ENCODE measurements at places on chromosomes 1 and 21.

DNA sequence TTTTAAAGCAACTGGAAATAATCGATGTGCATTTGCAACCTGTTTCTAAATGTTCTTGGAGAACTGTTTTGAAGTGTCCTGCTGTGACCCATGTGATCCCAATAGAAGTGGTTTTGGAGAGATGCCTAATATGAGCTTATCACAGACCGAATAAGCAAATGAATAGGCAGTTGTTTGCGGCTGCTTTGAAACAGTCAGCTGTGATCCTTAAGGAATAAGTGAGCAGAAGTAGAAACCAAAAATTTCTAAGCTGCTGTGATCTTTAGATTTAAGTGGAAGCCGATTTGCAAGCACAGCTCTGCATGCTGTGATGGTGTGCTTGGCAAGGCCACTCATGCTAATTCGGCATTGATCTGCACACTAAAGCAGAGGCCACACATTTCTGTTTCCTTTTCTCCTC lies 329.5 kb upstream of the DUSP10 start:
- DNase-seq = no peak

GRCh38 chr1:4319496-4319895 lies 334.9 kb upstream of the AJAP1 start:
- DNase-seq = no peak

DNA sequence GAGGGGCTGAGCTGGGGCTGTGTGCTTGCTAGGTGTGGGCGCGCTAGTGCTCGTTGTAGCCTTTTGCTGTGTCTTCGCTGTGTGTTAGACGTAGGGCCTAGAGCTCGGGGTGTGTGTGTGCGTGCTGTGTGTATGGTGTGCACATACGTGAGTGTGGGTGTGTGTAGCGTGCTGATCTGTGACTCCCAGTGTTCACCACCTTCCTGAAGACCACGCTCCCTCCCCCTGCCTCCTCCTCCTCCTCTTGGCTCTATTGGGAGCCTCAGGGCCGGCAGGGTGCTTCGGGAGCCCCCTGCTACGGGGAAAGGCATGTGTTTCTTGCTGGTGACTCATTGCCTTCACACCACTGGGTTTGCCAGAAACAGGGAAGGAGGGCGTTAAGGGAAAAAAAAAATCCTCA lies 9.4 kb upstream of the KCNC4 start:
- no peak for DNase-seq

DNA sequence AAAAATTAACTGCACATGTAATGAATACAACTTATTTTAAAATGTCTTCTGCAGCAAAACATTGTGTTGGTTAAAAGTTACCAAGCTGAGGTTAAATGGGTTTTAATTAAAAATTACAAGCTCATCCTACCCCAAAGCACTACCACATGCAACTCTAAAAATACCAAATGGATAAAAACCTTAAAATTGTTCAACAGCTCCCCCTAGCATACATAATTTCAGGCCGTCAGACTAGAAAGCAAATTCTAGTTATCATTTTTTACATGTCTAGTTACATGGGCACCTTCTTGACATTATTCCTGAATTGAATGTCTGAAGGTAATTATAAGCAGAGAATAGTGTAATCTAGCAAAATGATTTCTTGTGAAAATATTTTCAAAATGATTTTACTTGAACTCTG lies 176.5 kb downstream of the C1orf21 start:
- peak; percentile 33 for DNase-seq

- no peak for DNase-seq
Observed at GRCh38 chr1:200316148-200316803, 93.6 kb downstream of the ZNF281 start.

DNA sequence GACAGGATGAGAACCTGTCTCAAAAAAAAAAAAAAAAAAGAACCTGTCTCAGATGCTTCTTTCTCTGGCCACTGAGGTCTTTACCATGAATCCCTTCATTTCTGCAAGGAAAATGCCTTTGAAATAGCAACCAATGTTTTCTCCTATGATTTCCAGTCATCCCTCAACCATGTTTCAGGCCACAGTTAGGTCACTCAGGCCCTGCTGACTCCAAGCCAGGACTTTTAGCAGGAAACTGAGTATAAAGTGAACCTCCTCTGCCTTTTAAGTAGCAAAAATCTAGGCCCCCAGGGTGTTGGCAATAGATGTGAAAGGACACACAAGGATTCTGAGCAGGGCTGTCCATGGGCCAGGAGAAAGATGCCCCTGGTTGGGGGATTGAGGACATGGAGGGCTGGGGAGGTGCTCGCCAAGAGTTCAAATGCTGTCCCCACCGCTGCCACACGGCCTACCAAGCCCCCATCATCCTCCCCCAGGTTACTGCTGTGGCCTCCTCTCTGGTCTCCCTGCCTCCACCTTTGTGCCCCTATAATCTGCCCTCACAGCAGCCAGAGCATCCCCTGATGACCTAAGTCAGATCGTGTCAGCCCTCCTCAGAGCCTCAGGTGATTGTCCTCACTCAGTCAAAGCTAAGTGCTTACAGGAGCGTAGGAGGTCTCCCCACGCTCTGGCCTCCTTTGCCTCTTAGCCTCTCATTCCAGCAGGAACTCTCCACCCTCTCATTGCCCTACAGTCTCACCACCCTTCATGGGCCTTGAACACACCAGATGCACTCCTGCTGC lies 54.6 kb downstream of the MATN1 start:
- DNase-seq = no peak

DNA sequence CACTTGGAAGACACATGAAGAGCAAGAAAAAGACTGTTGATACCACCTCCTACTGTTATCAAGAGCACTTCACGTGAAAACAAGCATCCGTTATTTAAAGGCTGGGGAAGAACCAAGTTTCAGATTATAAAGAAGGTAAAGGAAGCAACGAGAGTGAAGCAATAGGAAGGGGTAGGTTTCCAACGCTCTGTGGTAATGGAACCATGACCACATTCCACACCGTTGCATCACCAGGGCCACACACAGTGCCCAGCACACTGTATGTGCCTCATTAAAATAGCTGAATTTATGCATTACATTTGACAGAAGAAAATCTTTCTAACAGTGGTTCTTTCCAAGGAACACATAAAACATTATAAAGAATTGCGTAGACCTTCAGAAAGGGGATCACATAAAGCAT lies 435.8 kb downstream of the MRPL39 start:
- DNase-seq = peak; percentile 4

- DNase-seq = no peak
Observed at GRCh38 chr1:228923973-228924686, 188.9 kb downstream of the RHOU start.

DNA sequence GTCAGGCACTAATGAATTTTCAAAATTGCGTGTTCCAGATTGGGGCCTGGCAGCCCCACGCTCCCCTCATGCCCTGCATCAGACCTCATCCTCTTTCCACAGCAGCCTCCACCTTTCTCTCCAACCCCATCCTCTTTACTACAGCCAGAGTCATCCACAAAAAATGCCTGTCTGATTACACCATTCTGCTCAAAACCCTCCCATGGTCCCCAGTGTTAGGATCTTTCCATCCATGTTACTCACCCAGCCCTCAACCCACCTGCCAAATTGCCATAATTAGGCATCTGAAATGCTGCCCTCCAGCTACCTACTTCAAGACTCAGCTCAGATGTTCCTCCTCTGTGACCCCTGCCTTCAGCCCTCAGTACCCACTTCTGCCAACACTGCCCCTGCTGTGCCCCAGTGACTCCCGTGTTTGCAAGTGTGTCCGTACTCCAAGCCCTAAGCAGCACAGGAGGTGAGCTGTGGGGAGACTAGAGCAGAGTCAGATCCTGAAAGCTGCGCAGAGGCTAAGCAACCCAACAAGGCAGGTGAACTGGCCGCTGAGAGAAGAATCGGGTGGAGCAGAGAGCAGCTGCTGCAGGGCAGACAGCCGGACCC lies 715 bp upstream of the ARTN start:
- peak; percentile 82 for DNase-seq

DNA sequence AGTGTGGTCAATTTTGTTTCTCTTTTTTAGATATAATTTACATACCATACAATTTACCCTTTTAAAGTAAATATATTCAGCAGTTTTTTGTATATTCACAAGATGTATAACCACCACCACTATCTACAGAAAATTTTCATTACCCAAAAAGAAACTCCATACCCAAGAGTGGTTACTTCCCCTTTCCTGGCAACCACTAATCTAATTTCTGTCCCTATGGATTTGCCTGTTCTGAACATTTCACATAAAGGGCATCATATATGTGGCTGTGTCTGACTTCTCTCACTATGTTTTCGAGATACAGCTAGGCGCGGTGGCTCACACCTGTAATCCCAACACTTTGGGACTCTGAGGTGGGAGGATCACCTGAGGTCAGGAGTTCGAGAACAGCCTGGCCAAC lies 13.6 kb downstream of the PACC1 start:
- no peak for DNase-seq

GRCh38 chr1:15408890-15409387 lies 749 bp upstream of the EFHD2 start:
- no peak for DNase-seq

DNA sequence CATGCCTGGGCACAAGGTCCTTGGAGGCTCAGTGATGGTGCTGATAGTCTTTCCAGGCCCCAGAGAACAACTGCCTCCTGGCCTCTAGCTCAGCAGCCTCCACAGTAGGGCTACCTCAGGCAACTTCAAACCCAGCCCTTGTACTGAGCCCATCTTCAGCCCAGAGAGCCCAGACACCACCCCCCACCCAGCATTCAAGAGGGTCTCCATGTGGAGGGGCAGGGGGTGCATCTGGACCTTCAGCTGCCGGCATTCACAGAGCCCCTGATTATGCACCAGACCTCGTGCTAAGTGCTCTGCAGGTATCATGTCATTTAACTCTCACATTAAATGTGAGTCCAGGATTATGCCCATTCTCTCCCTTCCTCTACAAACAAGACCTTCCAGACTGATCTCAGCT lies 197.0 kb upstream of the ZC3H12A start:
- no peak for DNase-seq

GRCh38 chr1:45430490-45430889 lies 60.5 kb downstream of the TESK2 start:
- no peak for DNase-seq

- DNase-seq = no peak
Observed at GRCh38 chr1:110338309-110338885, 780 bp upstream of the RBM15 start.

DNA sequence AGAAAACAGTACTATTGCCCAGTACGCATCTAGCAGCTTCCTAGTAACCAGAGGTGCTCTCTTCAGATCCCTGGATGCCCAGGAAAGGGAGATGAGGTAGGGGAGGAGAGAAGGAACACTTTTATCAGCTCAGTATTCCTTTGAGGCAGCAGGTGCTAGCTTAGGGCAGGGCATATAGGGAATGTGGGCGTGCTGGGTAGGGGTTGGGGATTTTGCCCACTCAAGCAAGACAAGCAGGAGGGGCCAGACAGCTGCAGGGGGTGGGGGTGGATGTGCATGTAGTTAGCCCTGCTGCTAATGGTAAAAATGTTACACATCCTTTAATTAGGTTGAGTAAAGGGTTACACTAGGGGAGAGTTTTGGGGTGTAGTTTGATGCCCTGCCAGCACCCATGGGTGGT lies 18.1 kb upstream of the AVPR1B start:
- no peak for DNase-seq

- no peak for DNase-seq
Observed at GRCh38 chr21:35476621-35477395, 427.7 kb upstream of the RUNX1 start.

DNA sequence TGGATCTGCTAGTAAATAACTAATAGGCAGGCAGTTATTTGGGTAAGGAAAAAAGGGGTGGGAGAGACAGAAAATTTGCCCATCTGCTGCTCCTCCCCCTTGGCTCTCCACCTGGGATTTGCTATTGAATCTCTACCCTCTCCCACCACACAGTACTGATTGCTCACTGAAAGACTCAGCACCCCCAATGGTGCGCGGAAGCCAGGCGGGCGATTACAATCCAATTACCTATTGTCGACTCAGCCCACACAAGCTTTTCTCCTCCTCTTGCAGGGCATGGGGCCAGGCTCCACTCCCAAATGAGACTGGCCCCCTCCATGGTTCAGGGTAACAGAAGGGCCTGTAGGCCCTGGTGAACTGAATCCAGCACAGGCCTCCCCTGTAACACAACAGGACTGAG lies 2.7 kb upstream of the HMGN2 start:
- DNase-seq = no peak

- DNase-seq = peak; percentile 25
Observed at GRCh38 chr1:28173151-28173979, 3.1 kb downstream of the PTAFR start.

GRCh38 chr1:221469476-221469875 lies 272.4 kb downstream of the DUSP10 start:
- no peak for DNase-seq

- DNase-seq = no peak
Observed at GRCh38 chr1:244822878-244823277, 12.6 kb upstream of the COX20 start.

GRCh38 chr1:246790833-246791232 lies 66.6 kb downstream of the SCCPDH start:
- no peak for DNase-seq

DNA sequence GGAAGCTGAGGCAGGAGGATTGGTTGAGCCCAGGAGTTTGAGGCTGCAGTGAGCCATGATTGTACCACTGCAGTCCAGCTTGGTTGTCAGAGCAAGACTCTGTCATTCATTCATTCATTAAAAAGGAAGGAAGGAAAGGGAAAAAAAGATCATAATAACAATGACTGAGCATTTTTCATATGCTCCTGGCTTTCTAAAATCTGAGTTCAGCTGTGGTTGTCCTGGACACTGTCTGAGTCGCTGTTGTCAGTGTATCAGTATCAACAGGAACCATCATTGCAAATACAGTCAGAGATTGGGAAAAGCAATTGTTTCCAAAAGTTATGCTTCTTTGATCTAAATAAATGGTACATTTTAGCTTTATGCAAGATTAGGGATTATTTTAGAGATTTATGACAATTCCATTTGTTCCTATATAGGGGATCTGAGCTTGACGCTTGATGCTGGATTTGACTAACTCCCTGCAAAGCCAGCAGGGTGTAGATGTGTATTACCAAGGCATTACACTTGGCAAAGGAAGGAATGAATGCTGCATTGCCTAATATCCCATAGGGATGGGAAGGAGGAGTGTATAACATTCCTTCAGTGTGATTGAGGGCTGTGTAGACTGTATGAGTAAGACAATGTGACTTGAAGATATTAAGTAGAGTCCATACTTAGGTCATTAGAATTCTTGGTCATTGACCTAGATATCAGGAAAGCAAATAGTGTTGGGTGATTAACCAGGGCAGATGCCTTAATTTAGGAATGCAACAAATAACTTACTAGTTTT lies 100.2 kb downstream of the DISP1 start:
- peak; percentile 80 for DNase-seq

DNA sequence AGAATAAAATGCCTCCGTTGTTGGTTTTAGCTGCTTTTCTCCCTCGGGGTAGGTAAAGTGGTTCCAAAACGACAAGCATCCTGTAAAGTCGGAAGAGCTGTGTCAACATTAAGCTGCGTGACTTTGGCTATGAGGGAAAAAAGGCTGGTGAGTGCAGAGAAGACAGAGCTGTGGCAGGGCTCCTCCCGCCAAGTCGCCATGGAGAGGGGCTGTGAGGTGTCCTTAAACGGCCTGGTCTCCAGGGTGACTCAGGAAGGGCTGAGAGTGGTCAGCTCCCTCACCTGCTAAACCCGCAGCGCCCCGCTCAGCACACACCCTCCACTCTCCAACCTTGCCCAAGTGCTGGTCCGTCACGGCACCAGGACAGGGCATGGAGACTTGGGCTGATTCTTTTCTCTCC lies 91.6 kb upstream of the SAMD11 start:
- DNase-seq = no peak

- DNase-seq = no peak
Observed at GRCh38 chr1:30888391-30888790, 20.2 kb downstream of the SDC3 start.

GRCh38 chr1:31624731-31625514 lies 7.4 kb downstream of the HCRTR1 start:
- no peak for DNase-seq

Measured in epithelial cell of esophagus (primary cell).